Forelimb muscle (tissue), 1 donor: ENCODE measurements at places on chromosomes 6 and 20.

- DNase-seq = no peak
Observed at GRCh38 chr20:32796981-32797451, 22.7 kb upstream of the MAPRE1 start.

- DNase-seq = no peak
Observed at GRCh38 chr6:103284835-103285234, 1574.9 kb downstream of the HACE1 start.

- no peak for DNase-seq
Observed at GRCh38 chr6:63567966-63568365, 4.3 kb upstream of the LOC128125822 start.

DNA sequence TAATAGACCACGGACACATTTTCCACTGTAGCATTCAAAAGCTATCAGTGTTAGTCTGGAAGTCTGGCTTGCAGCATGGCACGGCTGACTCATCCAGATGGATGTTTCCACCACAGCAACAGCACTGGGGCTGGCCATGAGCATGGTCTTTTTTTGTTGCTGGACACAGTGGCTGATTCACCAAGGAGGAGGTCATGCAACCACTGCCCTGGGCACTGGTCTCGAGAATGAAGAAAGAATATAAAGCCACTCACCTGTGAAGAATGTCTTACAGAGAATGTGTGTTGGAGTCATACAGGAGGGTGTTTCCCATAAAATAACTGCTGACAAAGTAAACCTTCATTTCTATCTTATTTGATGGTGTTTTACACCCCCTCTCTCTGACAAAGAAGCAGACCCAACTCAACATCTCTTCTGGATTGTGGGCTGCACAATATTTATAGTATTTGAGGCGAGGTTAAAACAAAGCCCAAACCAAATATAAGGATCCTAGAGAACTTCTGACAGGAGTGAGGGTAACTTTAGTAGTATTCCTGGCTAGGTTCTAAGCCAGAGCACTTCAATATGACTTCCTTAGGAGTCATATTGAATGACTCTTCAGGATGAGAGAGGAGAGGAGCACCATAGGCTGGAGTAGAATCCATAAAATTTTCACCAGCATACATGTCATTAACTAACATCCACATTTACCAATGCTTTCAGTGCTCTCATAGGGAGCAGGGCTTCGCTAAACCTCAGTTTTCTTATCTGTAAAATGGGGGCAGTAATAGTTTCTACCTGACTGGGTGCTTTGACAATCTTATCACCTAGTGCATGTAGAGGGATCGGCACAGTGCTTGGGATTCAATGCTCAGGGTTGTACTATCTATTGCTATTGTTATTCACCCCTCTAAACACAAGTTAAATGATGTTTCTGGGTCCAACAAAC, 121.4 kb downstream of the KIF13A start:
- DNase-seq = no peak

- no peak for DNase-seq
Observed at GRCh38 chr6:19837511-19838441, 606 bp downstream of the ID4 start.

GRCh38 chr20:50276119-50277063, 85.8 kb downstream of the CEBPB start:
- DNase-seq = no peak

GRCh38 chr20:1060985-1061384, 57.4 kb upstream of the PSMF1 start:
- DNase-seq = no peak
